ENCODE measurements at places on chromosomes 2 and 18.

DNA sequence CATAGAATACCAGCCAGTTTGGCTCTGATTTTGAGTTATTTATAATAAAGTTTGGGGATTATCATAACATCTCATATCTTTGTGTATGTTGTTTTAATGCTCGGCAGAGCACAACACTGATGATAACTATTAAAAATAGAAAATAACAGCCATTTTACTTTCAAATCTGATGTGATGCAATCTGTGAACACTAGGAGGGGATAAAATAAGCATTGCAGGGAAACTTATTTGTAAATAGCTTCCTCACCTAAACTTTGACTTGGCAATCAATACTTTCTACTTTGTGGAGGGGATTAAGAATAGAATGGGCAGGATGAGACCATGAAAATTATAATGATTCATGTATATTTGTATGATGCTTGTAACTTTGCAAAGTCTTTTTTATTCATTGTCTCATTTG lies 54.4 kb downstream of the USP14 start:
- DNase-seq: no peak

DNA sequence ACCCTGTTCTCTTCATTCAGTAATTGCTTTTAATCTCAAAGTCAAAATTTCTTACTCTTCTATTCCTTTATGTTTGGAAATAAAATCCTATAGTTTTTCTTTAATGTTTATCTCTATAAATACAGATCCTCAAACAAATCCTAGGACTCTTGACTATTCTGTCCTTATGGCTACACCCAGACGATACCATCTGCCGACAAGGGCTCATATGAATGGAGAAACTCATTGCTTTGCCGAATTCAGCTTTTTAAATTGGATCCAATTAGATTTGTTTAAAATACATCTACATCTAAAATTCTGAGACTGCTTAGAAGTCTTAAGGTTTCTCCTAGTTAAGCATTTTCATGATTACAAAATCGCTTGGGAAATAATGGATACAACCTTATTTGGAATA lies 9.0 kb downstream of the ALKAL2 start:
- no peak for DNase-seq

DNA sequence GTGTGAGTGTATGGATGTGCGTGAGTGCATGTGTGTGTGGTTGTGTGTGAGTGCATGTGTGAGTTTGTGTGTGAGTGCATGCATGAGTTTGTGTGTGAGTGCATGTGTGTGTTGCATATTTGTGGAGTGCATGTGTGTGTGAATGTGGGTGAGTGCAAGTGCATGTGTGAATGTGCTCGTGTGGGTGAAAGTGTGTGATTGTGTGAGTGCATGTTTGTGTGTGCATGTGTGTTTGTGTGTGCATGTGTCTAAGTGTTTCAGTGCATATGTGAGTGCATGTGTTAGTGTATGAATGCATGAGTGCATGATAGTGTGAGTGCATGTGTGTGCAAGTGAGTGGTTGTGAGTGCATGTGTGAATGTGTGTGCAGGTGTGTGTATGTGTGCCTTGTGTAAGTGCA lies 343.4 kb upstream of the SALL3 start:
- DNase-seq: no peak

DNA sequence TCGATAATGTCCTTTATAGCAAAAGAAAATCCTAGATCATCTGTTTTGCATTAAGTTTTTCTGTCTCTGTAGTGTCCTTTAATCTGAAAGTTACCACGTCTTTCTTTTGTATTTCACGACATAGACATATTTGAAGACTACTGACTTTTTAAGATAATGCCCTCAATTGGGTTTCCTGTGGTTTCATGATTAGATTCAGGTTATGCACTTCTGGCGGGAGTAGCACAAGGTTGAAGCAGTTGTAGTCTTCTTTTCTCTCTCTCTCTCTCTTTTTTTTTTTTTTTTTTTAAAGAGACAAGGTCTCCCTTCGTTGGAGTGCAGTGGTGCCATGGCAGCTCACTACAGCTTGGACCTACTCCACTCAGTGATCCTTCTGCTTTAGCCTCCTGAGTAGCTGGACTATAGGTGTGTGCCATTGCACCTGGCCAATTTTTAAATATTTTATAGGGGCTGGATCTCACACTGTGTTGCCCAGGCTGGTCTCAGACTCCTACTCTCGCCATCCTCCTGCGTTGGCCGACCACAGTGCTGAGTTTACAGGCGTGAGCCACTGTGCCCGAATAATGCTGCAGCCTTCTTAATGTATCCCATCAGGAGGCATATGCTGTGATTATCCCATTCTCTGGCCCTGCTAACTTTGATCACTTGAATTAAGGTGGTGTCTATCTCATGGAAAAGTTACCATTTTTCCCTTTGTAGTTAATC lies 3.9 kb downstream of the INPP4A start:
- no peak for DNase-seq

DNA sequence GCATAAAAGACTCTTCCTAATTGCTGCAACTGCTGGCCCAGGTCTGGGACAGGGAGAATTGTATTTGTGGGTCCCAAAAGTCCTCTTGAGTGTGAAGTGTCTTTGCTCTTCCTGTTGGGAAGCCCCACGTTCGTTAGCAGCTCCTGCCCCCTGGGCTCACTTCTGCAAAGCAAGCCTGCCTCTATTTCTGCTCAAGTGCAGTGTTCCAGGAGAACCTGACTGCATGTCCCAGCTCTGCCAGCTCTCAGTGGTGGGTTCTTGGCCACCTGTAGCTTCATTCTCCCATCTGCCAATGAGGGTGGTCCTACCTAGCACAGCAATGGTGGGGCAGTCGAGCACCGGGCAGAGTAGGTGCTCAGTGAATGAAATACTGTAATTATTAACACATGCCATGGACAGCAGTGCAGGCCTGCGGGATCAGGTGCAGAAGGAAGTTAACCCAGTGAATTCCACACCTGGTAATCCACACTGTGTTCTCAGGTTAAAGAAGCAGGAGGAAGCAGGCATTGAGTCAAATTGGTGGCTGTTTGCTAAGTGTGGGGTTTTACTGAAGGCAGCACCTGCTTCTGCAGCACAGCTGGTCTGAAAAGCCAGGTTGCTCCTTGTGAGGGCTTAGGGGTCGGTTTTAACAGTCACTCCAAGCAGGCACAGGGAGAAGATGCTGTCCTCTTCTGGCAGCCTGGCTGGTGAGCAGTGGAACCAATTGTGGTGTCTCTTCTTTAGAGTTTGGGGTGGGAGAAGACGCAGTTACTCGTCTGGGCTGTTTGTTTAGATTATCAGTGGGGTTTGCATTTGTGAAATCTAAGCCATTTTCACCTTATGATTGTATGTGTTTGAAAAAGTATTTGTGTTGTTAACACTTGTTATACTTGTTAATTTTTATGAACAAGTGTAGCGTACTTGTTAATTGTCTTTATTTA lies 54.3 kb downstream of the DGKD start:
- DNase-seq: no peak

DNA sequence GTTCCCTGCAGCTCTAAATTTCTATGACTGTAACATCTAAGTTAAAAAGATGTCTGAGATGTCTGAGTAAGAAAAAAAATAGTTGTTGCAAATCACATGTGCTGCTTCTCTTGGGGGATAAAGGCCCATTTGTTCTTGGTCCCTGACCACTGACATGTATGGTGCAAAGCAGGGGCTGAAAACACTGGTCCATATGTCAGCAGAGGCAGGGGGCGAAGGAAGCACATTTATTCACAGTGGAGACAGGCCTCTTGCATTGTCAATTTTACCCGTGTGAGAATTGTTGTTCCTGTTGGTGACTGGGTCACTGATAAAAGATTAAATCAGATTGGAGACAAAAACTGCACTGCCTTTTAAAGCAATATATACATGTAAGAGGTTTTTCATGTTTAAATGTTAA lies 38.8 kb downstream of the PRKCE start:
- DNase-seq: no peak

DNA sequence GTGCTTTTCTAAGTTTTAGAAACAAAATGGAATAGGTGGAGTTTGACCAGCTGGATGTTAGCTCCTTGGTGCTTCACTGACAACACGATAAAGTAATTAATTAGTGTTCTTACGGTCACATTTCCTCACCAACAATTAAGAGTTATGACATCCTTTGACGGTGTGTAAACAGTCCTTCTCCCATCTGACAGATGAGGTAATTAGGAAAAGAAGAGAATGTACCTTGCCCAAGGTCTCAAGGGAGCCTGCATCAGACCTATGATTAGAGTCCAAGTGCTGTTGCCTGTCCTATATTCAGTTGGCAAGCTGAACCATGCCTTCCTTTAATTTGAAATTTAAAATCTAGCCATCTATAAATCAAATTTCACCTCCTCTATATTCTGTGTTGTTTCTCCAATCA lies 48.3 kb upstream of the STK17B start:
- no peak for DNase-seq

DNA sequence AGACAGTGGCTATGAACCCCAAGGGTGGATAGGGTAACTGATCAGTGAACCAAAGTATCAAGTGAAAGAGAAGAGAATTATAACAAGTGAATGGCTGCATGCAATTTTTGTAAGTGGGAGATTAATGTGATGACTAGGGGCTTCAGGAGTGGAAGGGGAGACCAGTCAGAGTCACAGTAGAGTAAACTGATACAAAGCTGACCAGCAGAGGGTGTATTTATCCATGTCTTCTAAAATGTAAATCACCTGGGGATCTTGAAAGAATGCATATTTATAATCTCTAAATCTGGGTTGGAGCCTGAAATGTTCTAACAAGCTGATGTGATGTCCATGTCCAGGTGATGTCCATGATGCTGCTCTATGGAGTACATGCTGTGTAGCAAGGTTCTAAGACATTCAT lies 1351.3 kb upstream of the CHAC2 start:
- DNase-seq: no peak

GRCh38 chr2:163665051-163665450 lies 70.8 kb downstream of the FIGN start:
- DNase-seq: no peak
